ENCODE measurements at places on chromosomes 11 and 22.

- DNase-seq: no peak
Measured at GRCh38 chr11:95245038-95245437, 14.0 kb upstream of the SESN3 start.

DNA sequence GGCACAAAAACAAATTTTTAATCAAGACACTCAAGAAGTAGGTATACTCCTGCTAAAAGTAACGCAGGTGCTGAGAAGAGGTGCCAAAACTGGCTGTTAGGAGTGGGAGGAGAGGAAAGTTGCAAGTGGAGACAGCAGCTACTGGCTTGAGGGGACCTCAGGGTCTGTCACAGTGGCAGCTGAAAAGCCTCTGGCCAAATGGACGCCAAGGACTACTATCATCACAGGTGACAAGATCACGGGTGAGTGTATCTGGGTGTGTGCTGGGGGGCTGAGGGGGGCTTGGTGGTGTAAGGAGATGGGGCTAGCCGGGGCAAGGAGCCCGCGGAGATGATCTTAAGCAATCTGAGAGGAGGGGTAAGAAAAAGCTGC, 687 bp downstream of the ZNF202 start:
- DNase-seq: no peak

DNA sequence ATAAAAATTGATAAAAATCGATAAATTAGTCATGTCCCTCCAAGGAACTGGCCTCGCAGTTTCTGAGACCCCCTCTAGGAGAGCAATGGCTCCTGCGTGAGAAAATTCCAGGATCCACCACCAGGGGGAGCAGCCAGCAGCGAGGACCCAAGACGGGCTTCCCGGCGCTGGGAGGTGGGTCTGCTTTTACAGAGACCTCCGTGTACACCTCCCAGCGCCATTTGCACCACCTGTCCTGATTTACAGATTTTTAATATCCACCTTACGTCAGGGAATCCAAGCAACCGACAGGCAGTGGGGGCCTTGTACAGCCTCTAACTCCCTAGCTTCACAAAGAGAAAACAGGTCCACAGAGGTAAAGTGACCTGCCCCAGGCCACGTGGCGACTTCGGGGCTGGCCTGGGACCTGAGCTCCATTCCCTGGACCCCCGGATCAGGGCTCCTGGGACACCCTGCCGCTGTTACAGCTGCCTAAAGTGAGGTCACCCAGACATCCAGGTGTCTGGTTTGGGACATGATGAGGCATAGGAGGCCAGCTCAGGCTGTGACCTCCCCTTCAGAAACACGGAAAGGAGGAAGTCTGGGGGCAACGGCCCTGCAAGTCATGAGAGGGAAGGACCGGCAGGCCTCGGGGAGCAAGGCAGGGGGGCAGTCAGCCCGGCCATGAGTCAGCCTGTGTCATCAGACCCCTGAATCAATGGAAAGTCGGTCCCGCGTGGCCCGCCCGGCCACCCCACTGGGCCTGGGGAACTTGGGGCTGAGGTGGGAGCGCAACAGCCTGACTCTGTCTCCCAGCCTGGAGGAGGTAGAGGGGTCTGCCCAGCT, 3.5 kb downstream of the OSM start:
- peak; percentile 89 for DNase-seq

DNA sequence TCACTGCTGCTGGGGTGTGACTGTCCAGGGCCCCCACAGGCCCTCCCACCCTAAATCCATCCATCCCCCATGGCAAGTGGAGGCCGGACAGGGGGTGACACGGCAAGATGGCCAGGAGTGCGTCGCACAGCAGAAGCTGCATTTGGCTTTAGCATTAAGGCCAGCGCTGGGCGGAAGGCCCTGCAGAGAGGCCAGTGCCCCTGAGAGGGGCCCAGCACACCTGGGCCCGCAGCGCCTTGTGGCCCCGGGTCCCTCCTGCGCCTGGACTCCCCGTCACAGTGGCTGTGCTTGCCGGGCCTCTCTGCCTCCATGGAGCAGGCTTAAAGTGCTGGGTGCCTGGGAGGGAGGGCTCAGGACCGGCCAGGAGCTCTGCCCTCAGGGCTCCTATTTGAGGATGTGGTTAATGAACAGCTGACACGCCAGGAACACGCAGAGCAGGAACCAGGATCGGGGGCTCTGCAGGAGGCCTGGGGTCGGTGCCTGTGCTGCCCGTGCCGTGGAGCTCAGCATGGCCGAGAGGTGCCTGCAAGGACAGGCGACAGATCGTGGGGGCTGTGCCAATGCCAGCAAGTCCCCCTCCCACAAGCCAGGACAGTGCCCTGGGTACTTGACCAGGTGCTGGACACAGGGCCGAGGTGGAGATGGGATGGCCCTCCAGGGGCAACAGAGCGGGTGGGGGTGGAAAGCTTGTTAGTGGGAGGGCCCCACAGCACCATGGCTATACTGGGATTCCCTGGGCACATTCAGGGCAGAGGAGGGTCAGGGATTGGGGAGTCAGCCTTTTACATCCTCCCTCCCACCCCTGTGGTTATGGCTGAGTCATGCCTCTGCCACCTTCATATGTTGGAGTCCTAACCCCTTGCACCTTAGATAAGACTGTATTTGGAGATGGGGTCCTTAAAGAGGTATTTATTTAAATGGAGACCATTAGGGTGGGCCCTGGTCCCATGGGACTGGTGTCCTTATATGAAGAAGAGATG, 30.9 kb upstream of the CARS1 start:
- no peak for DNase-seq

DNA sequence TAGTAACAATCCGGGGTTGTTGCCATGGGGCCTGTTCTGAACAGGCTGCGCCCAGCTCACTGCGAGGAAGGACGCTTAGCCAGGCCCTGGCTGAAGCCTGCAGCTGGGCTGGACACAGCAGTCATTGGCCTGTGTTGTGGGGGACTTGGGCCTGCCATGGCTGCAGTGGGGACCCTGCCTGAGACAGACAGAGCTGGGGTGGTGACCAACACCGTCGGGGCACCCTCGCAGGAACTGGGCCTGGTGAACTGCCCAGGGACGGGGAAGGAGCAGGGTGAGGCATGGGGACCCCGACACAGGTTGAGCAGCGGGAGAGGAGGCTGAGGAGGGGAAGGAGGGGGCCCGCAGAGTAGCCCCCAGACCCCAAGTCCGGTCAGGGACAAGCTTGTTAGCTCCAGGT, 8.9 kb downstream of the PHLDA2 start:
- DNase-seq: no peak

GRCh38 chr11:289398-289711, 429 bp downstream of the PGGHG start:
- no peak for DNase-seq

GRCh38 chr11:123562158-123562557, 92.3 kb downstream of the SCN3B start:
- no peak for DNase-seq

DNA sequence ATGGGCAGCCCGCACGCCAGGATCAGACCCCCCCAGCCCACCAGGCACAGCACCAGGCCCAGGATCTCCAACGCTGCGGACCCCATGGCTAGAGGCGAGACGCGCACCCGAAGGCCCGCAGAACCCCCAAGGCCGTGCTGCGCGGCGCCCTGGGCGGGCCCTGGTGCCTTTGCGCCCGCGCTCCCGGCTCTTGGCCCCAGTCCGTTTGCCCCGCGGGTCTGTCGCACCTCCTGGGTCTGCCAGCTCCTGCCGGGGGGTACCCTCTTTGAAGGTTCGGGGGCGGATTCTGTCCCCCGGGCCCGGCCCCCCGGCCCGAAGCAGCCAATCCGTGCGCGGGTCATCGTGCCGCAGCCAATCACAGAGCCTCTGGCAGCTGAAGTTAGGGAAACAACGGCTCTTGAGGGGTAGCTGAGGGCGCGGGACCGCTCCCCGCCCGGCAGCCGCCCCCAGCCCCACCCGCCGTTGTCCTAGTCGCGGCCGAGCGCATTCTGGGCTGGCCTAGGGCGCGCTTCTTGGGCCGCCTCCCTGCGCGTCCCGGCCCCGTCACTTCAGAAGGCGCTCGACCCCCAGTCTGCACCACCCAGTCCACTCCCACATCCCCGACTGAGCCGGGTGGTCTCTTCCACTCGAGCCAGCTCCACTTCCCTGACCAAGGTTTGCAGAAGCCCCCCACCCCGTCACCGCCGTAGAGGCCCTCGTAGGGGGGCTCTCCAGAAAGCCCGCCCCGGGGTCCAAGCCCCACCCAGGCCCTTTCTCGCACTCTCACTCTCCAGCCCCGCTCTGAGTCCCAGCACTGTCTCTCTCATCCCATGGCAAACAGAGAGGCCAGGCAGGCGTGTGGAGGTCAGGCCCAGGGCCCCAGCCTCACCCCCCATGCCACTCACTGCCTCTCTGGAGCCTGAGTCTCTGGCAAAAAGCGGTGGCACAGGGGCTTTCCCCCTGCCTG, at the start of gene CLDN5:
Gene CLDN5, minus strand, starts transcription at position 241 of the 946 bp plus-strand sequence. Its CDS starts 155 bp downstream, at position 86.
- no peak for DNase-seq

DNA sequence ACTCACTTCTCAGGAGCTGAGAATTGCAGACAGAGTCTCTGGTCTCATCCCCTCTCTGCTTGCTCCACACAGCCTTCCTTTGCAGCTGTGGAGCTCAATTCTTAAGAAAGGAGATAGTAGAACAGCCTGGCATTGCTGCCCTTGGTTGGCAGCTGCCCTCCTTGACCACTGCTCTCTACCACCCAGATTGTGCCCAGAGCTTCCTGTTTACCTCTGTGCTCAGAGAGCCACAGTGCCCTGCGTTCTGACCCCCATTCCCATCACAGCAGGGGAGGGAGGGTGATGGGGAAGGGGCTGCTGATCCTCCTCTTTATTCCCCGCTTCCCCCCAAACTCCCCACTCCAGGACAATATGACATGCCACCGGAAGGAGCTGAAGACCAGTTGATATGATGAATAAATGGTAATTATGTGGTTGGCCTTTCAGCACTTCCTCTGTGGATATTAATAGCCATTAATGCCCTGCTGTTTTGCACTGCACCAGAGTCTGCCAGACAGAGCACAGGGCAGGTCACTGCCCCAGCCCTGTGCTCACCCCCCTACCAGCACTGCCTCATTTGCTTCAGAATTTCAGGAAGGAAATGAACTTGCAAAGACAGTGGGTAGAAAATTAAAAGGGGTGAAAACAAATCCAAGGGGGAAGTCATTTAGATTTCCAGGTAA, 426.8 kb upstream of the CADM1 start:
- DNase-seq: no peak

DNA sequence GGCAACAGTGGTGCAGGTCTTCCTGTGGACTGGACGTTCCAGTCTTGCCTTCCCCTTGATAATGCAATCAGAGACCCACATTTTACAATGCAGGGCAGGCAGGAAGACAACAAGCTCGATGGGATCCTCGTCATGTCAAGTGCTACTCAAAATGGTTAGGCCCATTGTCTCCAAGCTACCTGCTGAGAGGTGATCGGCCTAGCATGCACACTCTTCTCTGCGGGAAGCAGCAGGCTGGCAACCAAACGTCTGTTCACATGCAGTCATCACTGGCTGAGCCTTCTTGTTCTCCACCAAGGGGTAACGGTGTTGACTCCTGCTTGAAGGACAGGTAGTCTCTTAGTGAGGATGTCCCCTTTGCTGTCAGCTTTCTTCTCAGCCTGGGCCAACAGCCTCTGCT, 25.5 kb upstream of the CD82 start:
- DNase-seq: no peak

GRCh38 chr11:128867277-128867676, at the start of gene KCNJ1:
Gene KCNJ1, minus strand, starts transcription at chr11:128867296. Its CDS starts 27,053 bp downstream, at chr11:128840243.
- no peak for DNase-seq

GRCh38 chr11:66267379-66268243, 828 bp upstream of the RAB1B start:
- DNase-seq: peak; percentile 78

DNA sequence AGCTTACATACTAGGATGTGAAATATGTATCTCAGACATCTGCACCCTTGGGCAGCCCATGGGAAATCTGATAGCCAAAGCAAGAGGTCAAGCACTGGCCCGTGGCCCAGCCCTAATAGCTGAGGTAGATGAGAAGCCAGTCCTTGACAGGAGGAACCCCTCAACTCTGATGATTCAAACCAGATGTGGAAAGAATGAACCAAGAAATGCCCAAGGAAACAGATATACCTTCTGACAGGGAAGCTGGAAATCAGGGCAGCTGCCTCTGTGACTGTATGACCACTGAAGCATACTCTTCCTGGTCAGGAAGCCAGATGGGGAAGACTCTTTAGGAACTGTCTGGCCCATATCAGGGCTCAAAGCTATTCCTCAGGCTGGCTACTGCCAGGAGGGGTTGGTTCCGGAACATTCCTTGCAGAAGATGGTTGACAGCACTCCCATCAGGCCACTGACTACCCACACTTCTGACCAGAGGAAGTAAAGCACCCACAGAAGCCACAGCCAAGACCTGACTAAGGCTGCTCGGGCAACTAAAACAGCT, 124.2 kb downstream of the SWAP70 start:
- DNase-seq: no peak

GRCh38 chr11:16421826-16422225, 65.5 kb upstream of the SOX6 start:
- DNase-seq: no peak

DNA sequence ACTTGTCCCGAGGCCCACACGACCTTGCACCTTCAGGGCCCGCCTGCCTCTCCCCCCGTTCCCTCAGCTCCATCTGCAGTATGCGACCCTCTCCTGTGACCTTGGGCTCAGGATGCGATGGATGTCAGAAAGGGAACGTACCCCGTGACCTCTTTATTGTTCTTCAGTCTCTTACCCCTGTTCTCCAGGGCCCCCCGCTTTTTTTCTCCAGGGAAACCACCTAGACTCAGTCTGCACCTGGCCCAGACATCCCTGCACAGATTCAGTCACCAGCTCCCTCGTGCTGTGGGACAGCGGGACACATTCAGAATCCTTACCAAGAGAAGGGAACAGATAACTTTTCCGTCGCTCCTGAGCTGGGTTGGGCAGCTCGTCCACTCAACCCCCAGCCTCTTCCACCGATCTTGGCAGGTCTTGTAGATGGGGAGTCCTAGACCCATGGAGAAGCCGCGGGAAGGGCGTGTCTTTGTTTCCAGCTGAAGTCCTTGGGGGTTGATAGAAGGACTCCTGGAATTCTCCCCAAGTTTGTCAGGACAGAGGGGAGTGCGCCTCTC, 1.4 kb upstream of the PHOX2A start:
- DNase-seq: no peak

DNA sequence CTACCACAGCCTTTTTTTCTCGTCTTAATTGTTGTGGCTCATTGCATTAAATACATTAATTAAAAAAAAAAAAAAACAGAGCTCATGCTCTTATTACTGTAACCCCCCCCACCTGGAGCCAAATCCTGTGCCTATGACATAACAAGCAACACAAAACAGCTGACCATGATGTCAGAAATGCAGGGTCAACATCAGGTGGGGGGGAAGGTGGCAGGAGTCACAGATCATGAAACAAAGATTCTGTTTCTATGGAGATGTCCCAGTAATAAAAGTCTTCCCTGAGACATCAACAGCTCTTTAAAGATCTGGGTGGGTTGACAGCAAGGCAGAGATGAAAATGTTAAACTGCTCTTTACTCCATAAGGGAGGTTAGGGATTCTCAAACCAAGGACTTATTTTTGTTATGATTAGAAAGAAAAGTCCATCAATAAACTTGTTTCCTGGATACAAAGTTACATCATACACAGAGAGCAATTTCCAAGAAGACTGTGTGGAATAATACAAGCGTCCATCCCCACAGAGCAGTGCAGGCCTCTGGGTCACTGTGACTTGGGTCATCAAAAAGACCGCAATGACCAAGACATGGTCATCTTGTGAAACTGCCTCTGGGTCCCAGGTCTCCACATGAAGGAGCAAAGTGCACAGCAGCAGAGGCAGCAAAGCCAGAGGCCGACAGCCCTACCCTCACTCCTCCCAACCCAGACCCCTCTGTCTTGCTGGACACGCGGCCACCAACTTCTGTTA, 42.7 kb upstream of the CYP2D6 start:
- no peak for DNase-seq

- DNase-seq: no peak
Measured at GRCh38 chr11:79392161-79392560, 48.7 kb downstream of the TENM4 start.

GRCh38 chr22:26893173-26894110, 236.1 kb downstream of the MIAT start:
- no peak for DNase-seq
